ENCODE measurements at places on chromosomes 1 and 21.

- DNase-seq = no peak
These were observed 32.5 kb upstream of the SLC44A3 start for GRCh38 chr1:94787691-94788090.

DNA sequence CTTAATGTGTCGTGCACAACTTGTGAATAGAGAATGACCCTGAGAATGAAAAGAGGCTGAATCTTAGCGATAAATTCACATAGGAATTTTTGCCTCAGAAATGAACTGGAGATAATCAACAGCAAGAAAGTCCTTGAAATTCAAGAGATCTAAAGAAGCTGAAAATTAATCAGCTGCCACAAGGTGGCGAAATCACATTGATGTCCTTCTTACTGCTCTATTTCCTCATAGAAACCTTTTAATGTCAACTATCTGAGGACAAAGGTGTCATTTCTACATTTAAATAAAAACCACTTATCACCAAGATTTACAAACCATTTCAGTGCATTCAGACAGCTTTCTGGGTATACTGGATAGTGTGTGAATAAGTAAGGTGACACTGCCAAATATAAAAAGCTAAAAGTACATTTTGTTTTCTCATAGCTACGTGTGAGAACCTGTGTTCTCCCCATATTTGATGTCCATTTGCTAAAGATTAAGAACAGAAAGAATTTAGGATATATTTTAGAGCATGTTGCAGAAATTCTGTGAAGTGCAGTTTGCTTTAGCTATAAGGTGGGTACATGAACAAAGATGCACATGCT, 485.3 kb upstream of the PTBP2 start:
- DNase-seq = peak; percentile 68

- no peak for DNase-seq
These were observed 42.9 kb downstream of the CASQ2 start for GRCh38 chr1:115725600-115725999.

- DNase-seq = no peak
These were observed 27.2 kb downstream of the NGF start for GRCh38 chr1:115310581-115311473.

Data from HAP-1 (cell line).